Stimulated activated CD8-positive, alpha-beta memory T cell treated with anti-CD3 and anti-CD28 coated beads, Interleukin-12 subunit alpha, Interleukin-12 subunit beta, amount 100 ng/mL, for 1 hour (primary cell): ENCODE measurements at places on chromosomes 3 and 15.

- DNase-seq = no peak
These were observed 24.8 kb upstream of the RIOX2 start for GRCh38 chr3:97996988-97997387.

DNA sequence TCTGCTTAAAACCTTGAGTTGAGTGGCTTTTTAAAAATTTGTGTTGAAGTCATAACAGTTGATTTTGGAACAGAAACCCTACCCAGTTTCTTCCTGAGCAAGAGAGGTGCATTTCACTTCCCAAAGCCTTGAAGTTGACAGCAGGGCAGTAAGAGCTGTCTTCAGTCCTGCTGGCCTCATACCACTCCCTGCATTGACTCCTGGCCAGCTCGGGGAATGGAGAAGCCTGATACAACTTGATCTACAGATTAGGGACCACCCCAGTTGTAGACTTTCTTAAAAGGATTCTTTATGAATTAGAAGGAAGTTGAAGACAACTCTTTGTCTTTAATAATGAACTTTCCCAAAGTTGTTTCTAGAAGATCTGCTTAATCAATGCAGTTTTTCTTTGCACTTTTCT is 90.6 kb upstream of the FLNB start:
- no peak for DNase-seq

DNA sequence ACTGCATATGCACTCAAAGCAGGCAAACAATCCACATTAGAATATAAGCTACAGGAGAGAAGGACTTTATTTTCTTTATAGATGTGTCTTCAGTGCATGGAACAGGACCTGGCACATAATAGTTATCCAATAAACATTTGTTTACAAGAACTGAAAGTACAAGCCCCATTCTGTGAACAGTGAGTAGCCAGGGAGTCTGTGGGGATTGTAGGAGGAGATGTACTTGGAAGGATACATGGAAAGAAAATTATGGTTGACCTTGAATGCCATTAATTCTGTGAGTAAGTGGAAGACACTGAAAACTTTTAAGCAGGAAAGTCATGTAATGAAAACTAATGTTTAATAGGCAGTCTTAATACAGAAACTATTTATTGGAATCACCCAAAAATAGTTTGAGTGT is 28.3 kb downstream of the MASP1 start:
- DNase-seq = no peak

- DNase-seq = no peak
These were observed 104.7 kb downstream of the UNC13C start for GRCh38 chr15:54082836-54083492.

GRCh38 chr3:44066806-44067205 is 174.9 kb upstream of the TOPAZ1 start:
- no peak for DNase-seq

DNA sequence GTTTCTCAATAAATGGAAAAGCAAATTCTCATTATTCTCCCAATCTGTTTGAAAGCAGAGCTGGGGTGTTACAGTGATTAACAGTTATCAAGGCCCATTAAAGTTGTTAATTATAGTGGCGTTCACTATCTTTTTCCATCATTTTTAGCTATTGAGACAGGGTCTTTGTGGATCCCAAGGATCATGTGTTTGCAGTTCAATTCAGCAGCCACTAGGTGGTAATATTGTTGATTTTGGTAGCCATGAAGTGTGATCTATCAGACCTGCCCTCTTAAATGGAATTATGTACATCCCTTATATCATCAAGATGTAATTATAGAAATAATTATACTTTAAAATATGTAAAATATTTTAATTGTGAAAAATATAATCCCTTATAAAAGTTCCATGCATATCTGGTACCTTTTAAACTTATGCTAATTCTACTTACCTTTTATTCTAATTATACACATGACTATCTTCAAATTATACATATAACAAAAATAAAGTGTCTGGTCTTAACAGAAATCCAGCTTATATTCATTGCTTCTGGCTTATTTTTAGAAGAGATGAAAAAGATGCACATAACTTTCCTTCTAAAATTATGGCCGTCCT is 126.4 kb downstream of the GREM1 start:
- no peak for DNase-seq
